Stimulated activated CD4-positive, alpha-beta T cell treated with anti-CD3 and anti-CD28 coated beads, Interleukin-15, amount 100 ng/mL, for 24 hours (primary cell): ENCODE measurements at places on chromosomes 6 and 20.

GRCh38 chr6:109315341-109316110, 66.7 kb downstream of the CD164 start:
- DNase-seq: no peak

DNA sequence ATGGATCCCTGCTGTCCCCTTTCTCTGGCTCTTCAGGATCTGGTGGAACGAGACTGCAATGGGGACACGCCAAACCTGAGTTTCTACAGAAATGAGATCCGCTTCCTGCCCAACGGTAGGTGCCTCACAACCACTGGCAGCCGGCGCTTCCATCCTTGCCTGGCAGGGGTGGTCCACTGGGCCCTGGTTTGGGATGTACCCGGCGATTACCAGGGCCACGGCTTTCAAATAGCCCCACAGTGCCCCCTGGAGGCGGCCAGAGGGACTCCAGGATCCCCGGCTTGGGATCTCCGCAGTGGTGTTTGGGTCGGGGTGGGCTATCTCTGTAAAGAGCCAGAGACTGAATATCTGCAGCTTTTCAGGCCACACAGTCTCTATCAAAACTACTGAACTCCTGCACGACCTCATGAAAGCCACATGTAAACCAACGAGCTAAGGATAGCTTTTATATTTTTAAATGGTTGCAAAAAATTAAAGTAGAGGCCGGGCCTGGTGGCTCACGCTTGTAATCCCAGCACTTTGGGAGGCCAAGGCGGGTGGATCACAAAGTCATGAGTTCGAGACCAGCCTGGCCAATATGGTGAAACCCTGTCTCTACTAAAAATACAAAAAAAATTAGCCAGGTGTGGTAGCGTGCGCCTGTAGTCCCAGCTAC, 3.7 kb downstream of the OGFR start:
- peak; percentile 81 for DNase-seq

DNA sequence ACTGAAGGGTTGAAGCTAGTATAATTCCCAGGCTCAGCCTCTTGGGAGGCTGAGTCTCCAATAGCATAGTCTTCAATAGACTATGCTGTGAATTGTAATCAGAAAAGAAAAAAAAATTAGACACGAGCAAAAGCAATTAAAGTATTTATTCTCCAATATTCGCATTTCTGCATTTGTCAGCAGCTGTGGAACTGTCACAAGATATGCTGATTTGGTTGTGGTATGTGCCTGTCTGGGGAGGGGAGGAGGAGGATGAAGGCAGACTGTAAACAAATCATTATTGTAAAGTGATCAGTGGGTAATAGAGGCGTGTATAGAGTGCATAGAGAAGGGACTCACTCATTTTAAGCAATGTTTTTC, 10.1 kb upstream of the BICRAL start:
- DNase-seq: no peak

GRCh38 chr6:788058-788457, 95.1 kb upstream of the EXOC2 start:
- DNase-seq: peak; percentile 57

DNA sequence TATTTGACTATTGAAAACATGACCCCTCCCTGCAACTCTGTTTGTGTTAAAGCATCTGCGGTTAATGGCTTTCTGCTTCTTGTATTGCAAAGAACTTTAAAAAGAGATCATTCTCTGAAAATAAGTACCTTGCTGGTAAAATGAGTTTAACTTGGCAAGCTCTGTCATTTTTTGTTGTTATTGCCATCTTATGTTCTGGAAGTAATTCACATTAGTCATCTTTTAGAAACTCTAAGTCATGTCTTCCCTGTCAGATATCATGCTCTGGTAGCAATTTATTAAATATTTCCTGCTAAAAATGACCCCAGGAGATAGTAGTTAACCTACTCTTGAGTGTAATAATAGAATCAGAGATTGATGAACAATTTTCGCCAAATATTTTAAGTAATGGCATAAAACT, 890.6 kb downstream of the KIF16B start:
- no peak for DNase-seq

- no peak for DNase-seq
Measured at GRCh38 chr20:63129991-63130657, 85.8 kb downstream of the YTHDF1 start.

DNA sequence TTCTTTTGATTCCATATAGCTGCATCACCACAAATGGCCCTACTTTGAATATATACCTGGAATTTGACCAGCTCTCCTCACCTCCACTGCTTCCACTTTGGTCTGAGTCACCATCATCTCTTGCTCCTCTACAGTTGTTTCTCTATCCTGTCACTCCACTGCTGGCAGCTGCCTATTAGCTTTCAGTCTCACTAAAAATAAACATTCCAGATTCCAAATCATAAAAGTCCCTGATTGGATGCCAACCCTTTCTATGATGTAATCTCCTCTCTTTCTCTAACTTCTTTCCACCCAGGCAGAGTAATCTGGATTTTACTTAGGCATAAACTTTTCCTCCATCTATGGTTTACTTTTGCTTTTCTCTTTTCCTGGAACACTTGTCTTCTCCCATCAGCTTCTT, 49.1 kb downstream of the RFPL4B start:
- DNase-seq: no peak

GRCh38 chr20:42100137-42100704, 482.0 kb upstream of the CHD6 start:
- no peak for DNase-seq

- DNase-seq: no peak
Measured at GRCh38 chr20:48411919-48412522, 415.8 kb downstream of the PREX1 start.

GRCh38 chr20:61053889-61054288, 198.2 kb upstream of the CDH4 start:
- DNase-seq: no peak

DNA sequence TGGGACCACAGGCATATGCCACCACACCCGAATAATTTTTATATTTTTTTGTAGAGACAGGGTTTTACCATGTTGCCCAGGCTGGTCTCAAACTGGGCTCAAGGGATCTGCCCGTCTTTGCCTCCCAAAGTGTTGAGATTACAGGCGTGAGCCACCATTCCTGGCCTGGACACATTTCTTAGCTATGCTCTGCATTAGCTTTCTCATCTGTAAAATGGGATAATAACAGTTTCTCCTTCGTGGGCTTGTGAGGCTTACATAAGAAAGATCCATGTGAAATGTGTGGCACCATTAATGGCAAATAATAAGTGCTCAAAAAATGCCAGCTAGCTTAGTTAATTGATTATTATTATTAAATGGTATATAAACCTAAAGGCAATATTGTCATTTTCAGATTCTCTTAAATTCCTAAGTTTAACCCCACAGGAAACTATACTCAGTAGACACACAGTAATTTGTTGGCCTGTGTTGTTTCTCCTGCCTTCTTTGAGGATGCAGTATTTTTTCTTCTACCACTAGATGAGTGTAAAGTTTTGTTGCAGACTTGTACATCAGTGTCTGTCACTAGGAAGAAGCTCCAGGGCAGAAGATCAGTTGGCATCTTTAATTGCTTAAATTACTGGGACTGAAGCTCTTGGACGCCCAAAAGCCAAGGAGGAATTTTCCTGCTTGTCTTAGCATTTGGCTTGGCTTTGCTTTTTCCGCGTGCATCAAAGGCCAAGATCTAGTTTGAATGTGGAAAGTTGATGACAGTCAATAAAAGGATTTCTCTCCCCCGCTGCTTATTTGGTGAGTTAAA, 162.3 kb upstream of the ZNF217 start:
- DNase-seq: no peak

DNA sequence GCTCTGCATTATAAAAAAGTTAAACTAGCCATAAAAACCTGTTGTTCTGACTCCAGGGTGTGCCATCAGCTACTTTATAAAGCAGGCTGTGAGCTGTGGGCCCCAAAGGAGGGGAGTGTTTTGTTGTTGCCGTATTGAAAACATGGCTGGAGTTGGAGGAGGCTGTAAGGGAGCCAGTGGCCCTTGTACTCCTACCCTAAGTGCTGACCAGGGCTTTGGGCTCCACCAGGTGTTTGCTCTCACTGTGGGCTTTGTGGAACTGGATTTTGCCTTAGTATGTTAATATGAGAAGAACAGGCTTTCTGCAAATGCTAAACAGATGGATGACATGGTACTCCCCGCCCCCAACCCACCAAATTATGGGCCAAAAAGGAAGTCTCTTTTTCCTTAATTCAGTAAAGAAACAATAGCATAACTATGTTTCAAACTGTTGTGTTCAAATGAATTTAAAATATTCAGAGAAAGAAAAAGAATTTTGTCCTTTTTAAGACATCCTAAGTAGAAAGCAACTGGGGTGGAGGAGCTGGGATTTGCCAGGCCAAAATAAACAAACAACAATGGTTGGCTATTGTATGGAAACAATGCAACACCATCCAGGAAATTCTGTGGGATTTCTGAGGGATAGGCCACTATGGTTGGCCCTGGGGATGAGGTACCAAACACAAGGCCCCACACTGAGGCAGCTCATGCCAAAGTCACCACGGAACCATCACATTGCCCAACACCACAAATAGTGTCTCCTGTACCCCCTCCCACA, 63.3 kb downstream of the PLCG1 start:
- DNase-seq: no peak

GRCh38 chr6:5679270-5679669, 327.5 kb downstream of the NRN1 start:
- DNase-seq: no peak

DNA sequence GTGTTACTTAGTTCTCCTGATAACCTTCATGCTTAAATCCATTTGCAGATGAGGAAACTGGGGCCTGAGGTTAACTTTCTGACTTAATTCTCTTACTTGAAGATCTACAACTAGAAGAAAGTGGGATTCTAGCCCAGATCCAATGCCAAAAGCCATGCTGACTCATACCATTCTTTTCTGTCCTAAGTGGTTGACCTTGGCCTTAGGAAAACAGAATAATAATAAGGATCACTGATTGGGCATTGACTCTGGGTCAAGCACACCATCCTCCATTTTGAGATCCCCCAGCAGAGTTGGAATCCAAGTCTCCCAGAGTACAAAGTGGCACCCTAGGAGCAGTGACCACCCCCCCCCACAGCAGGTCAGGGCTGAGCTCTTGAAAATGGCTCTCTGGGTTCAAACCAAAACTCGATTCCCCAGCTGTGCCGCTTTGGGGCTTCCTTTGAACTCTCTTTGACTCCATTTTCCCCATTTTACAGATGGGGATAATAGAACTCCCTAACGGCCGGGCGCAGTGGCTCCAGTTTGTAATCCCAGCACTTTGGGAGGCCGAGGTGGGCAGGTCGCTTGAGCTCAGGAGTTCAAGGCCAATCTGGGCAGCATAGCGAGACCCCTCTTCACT, 12.8 kb upstream of the ZNF217 start:
- DNase-seq: no peak

- no peak for DNase-seq
Measured at GRCh38 chr6:134593887-134594286, 276.0 kb upstream of the SGK1 start.

GRCh38 chr20:43017241-43018030, 172.3 kb downstream of the PTPRT start:
- DNase-seq: no peak

DNA sequence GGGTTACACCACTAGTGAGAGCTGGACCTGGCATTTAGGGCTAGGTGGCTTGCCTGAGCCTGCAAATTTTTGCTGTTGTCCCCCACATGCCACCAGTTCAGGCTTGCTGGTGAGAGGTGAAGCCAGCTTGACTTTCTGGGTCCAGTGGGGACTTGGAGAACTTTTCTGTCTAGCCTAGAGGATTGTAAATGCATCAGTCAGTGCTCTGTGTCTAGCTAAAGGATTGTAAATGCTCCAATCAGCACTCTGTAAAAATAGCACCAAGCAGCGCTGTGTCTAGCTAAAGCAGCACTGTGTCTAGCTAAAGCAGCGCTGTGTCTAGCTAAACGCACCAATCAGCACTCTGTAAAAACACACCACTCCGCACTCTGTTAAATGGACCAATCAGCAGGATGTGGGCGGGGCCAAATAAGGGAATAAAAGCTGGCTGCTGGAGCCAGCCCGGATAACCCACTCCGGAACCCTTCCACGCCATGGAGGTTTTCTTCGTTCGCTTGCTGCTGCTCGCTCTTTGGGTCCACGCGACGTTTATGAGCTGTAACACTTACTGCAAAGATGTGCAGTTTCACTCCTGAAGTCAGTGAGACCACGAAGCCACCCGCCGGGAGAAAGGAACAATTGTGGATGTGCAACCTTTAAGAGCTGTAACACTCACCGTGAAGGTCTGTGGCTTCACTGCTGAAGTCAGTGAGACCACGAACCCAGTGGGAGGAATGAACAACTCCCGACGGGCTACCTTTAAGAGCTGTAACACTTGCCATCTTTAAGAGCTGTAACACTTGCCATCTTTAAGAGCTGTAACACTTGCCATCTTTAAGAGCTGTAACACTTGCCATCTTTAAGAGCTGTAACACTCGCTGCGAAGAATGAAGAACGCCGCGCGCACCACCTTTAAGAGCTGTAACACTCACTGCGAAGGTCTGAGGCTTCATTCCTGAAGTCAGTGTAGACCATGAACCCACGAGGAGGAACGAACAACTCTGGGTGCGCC, 27.3 kb downstream of the GMPR start:
- DNase-seq: no peak

DNA sequence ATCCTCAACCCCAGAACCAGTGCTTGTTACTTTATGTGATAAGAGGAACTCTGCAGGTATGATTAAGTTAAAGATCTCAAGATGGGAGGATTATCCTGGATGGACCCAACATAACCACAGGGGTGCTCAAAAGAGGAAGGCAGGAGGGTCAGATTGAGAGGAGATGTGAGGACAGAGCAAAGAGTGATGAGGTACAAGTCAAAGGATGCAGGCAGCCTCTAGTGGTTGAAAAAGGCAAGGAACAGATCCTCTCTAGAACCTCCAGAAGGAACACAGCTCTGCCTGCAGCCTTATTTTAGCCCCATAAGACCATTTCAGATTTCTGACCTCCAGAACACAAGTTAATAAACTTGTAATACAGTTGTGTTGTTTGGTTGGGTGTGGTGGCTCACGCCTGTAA, 41.2 kb downstream of the PDSS2 start:
- no peak for DNase-seq

DNA sequence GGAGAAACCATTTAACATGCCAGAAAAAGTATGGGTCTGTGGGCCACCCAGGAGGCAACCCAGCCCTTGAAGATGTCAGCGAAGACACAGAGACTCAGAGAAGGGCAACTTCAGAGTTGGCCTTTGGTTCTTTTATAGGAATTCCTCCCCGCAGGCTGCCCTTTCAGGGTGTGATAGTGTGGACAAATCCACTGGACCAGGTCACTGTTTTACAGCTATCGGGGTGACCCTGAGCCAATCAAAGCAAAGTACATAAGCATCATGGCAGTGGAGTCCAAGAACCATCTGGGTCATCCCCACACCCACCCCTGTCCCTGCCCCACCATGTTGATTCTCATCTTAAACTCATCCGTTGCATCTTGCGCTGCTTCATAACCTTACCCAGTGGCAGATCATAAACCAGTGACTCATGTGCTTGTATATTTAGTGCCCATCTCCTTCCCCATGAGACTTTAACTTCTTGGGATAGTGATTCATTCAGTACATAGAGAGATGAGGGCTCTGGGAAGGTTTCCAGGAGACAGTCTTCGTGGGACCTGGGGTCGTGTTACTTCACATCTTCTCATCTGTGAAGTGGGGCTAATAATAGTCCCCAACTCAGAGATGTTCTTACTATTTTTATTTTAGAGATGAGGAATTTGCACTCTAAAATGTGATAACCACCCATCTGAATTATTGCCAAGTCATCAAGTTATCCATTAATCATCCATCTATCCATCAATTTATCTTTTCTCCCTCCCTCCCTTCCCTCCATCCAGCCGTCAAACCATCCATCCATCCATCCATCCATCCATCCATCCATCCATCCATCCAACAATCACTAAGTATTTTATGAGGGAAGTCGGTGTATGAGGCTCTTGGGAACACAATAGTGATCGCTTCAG, 51.0 kb downstream of the EDN3 start:
- no peak for DNase-seq
